ENCODE measurements at places on chromosomes 1 and 21.

DNA sequence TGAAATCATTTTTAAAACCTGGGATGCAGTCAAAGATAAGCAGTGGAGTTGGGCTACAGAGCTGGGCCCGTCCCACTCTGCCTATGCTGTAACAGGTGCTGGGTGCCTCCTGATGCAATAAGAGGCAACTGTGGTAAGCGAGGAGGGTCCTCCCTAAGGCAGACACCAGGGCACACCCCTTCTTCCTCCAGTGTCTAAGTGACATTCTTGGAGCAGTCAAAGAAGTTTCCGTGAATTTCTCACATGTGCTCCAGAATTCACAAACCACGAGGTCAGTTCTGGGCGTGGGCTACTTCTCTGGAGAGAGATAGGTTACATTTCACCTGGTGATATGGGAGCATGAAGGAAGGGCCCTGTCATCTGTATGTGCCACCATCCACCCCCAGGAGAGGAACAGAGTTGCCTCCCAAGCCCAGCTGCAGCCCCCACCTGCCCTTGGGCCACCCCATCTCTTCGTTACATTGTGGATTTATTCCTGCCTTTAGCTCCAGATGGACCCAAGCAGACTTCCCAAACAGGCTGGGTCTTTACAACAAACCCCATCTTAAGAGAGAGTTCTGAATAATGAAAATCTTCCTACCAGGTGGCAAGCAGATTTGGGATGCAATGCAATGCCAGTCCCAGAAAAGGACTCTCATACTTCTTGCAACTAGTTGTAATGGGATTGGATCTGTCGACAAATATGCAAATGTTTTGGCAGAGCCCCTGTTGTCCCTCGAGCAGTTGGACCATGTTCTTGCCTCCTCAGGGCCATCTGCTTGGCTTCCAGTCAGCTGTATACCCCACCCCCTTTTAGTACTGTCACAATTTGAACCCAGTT, 82.5 kb upstream of the CNTN2 start:
- DNase-seq = no peak

GRCh38 chr1:15304708-15305467, 57.9 kb downstream of the FHAD1 start:
- DNase-seq = peak; percentile 60

- no peak for DNase-seq
These were observed 4.5 kb downstream of the MAP7D1 start for GRCh38 chr1:36160388-36160948.

- DNase-seq = no peak
These were observed 52.5 kb upstream of the AJAP1 start for GRCh38 chr1:4601941-4602340.

DNA sequence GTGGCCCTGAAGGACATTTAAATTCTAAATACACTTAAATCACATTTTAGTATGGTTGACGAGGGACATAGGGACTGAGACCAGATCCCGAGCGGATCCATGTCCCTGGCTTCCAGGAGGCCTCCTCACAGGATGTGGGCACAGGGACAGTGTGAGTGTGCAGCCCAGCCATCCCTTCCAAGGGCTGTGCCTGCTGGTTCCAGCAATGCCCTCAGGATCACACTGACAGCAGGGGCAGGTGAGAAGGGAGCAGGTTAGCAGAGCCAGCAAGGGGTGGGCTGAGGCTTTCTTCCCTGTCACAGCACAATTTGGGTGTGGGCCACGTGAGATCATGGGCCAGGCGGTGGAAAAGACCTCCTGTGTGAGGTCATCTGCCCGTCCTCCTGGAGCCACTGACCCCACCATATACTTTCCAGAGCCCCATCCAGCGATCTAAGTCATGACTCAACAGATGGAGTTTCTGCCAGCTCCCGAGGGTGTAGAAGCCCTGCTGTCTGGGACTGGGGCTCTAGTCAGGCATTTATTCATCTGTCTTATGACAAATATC, 37.0 kb upstream of the PRSS38 start:
- DNase-seq = no peak

GRCh38 chr1:60394436-60394835, 320.9 kb upstream of the C1orf87 start:
- DNase-seq = no peak

GRCh38 chr1:39262802-39263201, 58.3 kb downstream of the MACF1 start:
- DNase-seq = no peak

DNA sequence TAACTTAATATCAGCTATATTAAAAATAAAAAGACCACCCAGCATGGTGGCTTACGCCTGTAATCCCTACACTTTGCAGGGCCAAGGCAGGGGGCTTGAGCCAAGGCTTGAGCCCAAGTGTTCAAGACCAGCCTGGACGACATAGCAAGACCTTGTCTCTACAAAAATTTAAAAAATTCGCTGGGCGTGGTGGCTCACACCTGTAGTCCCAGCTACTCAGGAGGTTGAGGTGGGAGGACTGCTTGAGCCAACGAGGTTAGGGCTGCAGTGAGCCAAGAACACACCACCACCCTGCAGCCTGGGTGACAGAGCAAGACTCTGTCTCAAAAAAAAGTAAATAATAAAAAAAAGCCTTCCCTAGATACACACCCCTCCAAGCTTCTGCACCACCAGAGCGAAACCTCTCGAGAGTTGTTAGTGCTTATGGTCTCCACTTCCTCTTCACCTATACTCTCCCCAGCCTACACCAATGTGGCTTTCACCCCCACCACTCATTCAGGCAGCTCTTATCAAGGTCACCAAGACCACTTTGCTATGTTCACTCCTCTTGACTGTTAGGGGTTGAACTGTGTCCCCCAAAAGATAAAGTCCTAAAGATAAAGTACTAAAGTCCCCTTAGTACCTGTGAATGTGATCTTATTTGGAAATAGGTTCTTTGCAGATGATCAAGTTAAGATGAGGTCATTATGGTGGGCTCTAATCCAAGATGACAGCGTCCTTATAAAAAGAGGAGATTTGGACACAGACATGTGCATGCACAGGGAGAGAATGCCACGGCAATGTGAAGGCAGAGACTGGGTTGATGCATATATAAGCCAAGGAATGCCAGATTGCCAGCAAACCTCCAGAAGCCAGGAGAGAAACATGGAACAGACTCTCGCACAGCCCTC, 6.8 kb upstream of the PPP1R15B start:
- DNase-seq = no peak

- no peak for DNase-seq
These were observed 61.4 kb upstream of the BARHL2 start for GRCh38 chr1:90778486-90778885.

- peak; percentile 74 for DNase-seq
These were observed 559 bp downstream of the BACH1 start for GRCh38 chr21:29299046-29299915.

- no peak for DNase-seq
These were observed 16.1 kb upstream of the PDZK1IP1 start for GRCh38 chr1:47205918-47206317.

DNA sequence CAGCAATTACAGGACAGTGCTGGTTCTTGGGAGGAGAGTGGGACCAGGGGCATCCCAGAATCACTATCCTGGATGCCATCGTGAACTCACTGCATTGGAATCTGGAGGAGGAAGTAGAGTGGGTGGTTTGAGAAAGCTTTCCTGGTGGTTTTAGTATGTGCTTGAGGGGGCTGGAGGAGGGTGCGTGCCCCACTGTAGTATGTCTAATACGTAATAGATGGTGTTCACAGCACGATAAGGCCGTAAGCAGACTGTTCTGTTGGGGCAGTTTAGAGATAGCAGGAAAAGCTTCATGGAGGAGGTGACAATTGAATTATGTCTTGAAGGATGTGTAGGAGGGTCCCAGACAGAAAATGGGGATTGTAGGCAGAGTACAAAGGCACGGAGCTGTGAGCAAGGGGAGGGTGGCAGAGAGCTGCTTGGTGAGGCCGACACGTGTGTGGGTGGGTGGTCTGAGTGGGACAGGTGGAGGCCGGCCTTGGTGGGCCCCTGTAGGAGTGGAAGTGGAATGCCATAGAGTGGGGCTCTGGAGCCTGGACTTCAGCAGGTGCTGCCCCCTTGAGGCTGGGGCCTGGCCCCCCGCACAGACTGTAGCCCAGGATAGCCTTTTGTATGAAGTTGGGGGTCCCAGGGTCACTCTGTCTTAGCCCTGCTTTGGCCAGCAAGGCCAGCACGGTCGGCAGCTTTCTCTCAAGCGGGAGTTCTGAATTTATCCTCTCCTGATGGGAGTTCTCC, 37.0 kb downstream of the IL6R start:
- no peak for DNase-seq

GRCh38 chr1:111768625-111769024, 12.9 kb downstream of the DDX20 start:
- no peak for DNase-seq

DNA sequence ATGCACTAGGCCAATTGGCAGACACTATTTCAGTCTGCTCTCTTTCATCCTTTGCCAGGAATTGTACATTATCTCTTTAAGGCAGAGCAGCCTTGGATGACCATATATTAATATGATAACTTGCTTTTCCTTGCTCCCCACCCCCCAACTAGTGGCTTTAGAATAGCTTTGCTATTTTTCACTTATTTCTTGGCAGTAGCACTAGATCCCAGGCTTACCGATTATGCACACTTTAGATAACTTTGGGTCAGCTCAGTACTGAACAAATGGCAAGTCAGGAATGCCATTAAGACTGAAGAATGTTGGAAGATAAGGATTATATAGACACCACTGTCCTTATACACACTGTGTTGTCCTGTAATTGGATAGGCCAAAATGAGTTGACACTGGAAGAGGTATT, 146.4 kb downstream of the FGGY start:
- DNase-seq = no peak

- DNase-seq = no peak
These were observed 2.3 kb upstream of the MED18 start for GRCh38 chr1:28326515-28326914.

GRCh38 chr1:85445906-85446305, 19.1 kb downstream of the DDAH1 start:
- DNase-seq = no peak

GRCh38 chr1:2416403-2416802, 4.0 kb upstream of the PEX10 start:
- DNase-seq = peak; percentile 26

DNA sequence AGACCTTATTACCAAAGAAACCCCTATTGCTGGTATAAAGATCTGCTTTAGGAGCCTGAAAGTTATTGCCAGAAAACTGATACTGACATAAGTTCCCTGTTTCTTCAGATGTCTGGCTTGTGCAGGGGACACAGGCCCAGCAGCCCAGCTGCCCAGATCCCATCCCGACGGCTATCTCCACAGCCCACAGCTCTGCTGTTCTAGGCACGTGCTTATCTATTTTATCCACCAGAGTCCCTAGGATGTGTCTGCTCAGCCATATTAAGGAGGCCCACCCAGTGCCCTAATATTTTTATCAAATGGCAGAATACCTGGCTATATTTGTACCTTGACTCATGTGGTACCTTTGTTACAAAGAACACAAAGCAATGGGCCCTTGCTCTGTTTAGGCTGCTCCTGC, 58.9 kb downstream of the DDX20 start:
- no peak for DNase-seq

DNA sequence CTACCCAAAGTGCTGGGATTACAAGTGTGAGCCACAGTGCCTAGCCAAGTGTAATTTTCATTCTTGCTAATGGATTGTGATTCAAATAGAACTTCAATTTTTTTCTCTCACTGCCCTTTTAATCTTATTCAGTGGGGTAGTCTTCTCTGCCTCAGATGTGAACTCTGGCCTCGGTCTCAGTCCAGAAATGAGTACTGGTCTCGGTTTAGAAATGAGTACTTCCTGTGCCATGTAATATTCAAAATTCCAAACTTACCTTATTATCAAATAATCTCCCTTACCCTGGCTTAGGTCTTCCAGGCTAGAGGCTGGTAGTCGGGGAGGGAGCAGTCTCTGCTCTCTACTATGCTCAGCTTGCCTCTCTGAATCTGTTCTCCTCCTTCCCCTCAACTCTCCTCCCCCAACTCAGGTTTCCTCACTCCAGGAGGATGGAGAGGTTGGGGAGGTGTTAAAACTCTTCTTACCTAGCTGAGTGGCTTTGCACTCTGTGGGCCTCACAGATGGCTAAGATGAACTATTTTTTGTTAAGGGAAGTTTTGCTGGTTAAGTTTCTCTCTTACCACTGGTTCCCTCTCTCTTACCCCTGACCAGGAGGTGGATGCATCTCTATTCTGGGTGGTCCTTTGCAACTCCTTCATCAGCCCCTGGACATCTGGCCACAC, 4.8 kb upstream of the SLAMF9 start:
- DNase-seq = no peak

GRCh38 chr1:40664167-40664537, 1.3 kb downstream of the RIMS3 start:
- no peak for DNase-seq

DNA sequence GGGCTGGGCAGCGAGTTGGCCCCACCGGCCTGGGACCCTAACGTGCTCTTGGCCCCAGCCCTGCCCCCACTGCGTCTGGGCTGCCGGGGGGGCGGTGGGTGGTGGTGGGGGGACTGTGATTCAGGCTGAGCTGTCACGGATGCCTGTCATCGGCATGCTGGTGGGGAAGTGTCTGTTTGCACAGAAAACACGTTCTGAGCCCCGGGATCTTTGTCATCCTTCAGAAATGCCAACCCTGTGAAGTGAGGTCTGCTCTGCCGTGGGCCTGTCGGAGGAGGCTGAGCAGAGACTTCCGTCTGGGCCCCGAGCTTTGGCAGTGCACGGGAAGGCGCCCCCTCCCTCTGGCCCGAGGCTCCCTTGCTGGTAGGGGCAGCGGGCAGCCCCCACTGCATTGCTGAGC, 24.3 kb upstream of the PLCH2 start:
- no peak for DNase-seq

DNA sequence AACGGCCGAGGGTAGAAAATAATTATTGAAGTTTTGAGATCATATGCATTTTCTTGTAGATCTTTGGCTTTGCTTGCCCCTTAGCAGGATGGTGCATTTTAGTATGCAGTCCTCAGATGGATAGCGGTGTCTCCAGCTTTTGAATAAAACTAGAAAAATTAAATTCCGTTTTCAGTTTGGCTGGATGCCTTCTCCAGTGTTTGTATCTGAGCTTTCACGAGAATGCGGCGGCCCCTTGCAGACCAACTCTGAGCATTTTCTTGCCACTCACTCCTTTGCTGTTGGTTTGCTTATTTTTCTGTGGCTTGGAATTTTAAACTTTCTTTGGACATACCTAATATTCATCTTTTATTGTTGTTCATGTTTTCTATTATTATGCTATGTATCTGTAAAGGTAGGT, 192.6 kb downstream of the NFIA start:
- DNase-seq = no peak

GRCh38 chr1:77245830-77246229, 26.6 kb upstream of the PIGK start:
- no peak for DNase-seq

GRCh38 chr1:182301467-182302198, 90.0 kb downstream of the GLUL start:
- DNase-seq = no peak

- DNase-seq = no peak
These were observed 14.3 kb upstream of the LBR start for GRCh38 chr1:225442123-225442505.

DNA sequence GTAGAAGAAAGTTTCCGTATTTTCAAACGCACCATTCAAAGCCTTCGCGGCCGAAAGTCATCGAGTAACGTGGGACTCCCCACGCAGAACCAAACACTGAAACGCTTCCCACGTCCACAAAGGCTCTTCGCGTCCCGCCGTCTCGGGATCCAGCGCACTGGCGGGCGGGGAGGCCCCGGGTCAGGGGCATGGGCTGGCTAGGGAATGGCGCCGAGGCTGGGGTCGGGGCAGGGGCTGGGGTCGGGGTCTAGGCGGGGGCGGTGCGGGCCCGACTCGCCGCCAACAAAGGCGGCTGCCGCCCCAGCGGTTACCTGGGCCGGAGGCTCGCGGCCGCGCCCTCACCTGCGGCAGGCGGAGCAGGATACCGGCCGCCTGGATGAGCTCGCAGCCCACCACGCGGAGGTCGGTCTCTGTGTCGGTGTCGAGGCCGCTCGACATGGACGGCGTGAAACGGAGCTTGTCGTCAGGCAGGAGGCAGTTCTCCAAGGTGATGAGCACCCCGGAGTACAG, 403 bp downstream of the CCNL2 start:
- DNase-seq = no peak
